WERI-Rb-1 (cell line): ENCODE measurements at places on chromosomes 5 and 9.

DNA sequence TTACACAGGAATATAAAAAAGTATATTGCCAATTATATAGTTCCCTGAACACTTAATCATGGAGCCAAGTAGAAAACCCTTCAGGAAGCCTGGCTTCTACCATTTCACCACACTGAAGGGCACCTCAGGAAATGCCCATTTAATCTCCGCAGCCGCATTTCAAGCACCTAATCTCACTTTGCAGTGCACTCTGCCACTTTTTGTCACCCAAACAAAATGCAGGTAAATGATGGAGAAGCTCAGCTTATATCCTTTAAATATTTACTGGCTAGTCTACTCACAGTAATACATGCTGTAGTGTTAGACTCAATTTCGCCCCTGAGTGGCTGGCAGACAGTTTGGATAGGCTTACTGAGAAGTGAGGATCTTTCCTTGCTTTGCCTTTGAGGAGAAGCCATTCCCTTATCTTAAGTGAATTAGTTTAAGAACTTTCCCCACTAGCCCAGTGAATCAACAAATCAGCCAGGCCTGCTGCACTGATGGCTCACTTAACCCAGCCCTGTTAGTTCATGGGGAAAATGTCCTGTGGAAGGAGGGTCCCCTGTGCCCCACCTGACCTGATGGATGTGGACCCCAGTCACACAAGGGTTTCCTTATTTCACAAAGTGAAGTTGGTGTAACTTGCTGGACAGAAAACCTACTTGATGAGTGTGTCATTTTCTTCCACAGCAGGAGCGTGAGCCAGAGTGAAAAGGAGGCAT, 209.7 kb downstream of the CAAP1 start:
- DNase-seq, result no peak

DNA sequence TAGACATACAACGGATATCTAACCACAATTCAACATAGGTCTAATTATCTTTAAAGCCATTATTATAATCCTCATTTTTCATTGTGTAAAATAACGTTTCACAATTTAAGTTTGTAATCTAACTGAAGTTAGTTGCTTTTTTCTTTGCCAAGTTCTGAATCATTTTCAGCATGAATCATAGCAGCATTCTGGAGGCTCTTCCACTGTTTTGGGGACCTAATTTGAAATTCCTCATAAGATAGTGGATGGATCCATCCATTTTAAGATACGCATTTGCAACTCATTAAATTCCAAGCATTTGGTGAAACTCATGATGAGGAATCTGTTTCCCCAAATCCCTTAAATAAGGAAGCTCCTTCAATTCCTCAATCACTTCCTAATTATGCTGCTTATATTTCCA, 447.1 kb upstream of the CDH10 start:
- no peak for DNase-seq

GRCh38 chr9:1034271-1034670, 15.9 kb upstream of the DMRT2 start:
- DNase-seq, result no peak

- DNase-seq, result peak; percentile 41
These were observed 14.6 kb upstream of the LMX1B start for GRCh38 chr9:126599047-126599650.

GRCh38 chr5:74517700-74518099, 122.8 kb downstream of the ENC1 start:
- DNase-seq, result no peak

DNA sequence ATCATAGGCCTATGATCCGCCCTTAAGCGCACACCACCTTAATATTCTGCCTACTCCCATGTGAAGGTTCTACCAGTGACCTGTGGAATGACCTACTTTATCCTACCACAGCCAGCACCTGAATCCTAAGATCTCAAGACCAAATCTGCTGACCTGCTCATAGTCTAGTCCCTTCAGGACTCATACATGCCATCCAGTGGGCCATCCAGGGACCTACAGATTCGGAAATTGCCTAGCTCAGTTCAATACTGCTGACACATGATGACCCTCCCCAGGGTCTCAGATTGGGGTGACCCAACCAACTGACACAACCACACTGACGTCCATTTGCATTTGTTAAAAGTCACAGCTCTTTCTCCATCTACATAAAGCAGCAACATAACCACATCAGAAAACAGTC, 443.8 kb upstream of the ST8SIA4 start:
- no peak for DNase-seq

- DNase-seq, result peak; percentile 26
These were observed 32.2 kb downstream of the EXD3 start for GRCh38 chr9:137390553-137391410.

DNA sequence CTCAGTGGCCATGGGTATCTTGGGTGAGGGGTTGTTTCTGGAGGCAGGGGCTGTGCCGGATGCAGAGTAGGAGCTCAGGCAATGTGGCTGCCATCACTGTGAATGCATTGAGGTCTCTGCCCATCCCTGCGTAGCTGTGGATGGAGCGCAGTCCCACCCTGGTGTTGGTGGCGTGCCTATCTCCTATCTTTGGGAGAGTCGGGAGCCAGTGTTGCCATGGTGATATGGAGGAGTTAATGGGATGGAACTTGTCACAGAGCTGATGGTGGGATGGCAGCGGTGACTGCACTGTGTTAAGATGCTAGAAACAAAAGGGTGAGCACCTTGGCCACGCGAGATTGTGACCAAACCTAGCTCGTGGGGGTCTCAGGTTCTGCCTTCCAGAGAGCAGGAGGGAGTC, 197.3 kb downstream of the MELK start:
- no peak for DNase-seq

DNA sequence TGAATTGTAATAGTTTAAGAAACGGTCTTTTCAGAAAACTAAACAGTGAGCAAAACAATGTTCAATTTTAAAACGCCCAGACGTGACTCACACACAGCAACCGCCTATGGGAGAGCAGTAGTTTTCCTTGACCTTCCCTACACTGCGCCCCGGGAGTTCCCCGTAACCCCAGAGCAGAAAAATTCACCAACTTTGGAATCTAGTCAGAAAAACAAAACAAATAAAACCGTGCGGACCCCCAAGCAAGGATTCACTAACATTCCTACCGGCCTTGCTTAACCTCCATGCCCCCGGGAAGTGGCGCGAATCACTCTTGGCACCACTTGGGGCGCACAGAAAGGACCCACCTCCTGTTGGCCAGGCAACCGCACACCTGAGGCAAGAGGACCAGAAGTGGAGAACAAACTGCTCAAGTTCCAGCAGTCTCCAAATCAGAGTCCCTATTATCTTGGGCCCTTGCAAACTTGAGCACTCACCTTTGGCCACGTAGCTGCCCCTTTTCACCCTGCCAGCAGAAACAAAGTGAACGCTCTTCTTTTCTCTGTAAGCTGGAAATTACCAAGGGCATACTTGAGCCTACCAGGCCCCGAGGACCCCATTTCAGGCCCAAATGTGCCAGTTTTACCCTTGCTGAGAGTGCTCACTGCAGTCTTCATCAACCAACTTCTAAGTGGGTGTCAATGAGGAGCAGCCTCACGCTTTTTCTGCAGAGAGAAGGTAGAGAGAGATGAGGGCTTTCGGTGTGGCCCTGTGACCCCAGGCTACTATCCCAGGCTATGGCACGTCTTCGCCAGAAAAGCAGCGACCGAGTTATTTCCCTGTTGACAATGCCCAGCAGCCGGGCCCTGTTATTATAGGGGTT, 189.7 kb downstream of the MEF2C start:
- no peak for DNase-seq

DNA sequence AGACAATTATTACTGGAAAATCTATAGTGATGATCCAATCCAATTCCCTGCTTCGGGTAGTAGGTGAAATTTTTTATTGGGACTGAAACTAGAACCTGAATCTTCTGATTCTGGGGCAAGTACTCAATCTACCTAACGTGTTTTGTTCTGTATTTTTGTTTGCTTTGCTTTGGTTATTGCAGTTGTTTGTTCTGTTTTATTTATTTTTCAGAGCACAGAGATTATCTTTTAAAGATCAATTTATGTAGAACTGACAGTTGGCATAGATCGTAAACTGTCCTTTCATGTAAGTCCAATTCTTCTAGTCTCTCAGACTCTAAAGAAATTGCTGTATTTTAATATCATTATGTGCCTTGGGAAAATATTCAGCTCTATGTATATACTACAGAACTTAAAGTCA, 401.6 kb downstream of the ANXA1 start:
- no peak for DNase-seq

DNA sequence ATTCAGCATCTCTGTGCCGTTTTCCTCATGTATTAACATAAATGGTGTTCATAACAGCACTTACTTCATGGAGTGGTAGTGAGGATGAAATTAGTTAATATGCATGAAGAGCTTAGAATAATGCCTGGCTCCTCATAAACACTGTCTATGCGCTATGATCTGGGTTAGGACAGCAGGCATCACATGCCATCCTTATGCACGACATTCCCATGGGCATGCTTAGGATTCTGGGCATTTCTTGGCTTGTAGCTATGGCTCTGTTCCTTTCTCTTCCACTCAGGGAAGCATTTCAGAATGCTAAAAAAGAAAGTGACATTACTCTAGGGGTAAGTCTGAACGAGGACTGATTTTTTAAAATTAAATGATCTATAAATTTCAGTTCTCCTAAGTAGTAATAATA, 349.8 kb downstream of the ARHGEF28 start:
- no peak for DNase-seq

- no peak for DNase-seq
These were observed 173.7 kb downstream of the RMI1 start for GRCh38 chr9:84154320-84154719.

GRCh38 chr5:108786806-108787483, 39.2 kb downstream of the FER start:
- DNase-seq, result no peak

DNA sequence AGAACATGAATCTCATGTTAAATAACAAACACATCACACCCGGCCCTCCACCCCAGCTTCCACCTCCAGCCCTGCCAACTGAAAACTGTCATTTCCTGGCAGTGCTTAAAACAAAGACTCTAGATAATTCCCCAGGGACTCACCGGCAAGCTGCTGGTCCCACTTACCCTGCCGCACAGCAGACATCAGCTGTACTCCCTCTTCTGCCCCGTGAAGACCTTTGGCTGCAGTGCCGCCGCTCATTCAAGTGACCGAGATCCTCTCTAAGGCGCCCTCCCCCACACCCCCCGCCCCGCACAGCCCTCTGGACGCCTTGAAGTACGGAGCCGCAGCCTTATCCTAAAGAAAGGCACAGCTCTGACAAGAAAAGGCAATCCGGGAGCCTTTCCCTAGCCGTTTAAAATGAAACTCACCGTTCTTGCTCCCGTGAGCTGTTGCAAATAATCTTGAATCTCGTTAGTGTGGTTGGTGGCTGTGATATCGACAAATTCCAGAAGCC, 434 bp downstream of the GLRX start:
- peak; percentile 65 for DNase-seq

DNA sequence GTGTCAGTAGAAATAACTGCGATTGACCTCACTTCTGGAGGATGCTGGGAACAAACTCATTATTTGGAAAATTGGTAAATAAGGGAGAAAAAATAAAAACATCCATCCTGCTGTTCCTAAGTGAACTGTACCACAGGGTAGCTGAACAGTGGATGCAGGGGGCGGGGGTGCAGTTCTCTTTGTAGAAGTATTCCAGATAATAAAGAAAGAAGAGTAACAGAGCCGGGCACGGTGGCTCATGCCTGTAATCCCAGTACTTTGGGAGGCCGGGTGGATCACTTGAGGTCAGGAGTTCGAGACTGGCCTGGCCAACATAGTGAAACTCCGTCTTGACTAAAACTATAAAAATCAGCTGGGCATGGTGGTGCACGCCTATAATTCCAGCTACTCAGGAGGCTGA, 132.1 kb downstream of the COL23A1 start:
- DNase-seq, result no peak

GRCh38 chr5:103487218-103487617, 75.4 kb downstream of the NUDT12 start:
- DNase-seq, result no peak
